Hypothalamus (tissue), 51 donors: ENCODE measurements at places on chromosomes 4 and X.

DNA sequence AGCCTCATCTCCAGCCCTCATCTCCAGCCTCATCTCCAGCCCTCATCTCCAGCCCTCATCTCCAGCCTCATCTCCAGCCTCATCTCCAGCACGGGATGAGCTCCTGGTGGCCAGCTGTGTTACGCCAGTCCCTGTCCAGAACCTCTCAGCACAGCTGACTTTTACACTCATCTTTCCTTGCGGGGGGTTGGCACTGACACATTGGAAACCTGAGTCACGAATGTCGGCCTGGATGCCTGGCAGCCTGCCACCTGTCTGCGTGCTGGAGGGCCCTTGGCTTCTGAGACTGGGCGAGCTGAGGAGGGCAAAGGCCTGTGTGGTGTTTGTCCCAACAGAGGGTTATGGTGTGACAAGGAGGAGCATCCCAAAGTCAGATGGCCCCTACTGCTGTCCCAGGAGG lies 66.1 kb upstream of the HGFAC start:
- DNase-seq, result no peak

DNA sequence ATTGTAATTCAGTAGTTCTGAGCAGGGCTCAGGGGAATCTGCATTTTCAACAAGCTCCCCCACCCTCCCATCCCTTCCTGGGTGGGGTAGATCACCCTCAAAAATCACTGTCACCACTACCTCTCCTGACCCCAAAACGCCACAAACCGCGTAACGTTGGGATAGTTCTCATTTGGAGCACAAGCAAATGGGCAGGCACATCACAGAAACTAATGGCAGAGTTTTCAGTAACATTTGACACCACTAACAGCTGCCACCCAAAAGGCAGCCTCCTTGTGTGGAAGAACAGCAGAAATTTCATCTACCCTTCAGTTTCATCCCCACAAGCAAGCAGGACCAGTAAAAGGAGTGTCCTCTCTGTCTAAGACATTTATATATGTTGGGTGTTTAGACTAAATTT lies 132.7 kb downstream of the PALLD start:
- no peak for DNase-seq

GRCh38 chr4:70505151-70505748 lies 13.1 kb upstream of the AMTN start:
- peak; percentile 0 for DNase-seq

GRCh38 chr4:102022343-102022742 lies 231.8 kb downstream of the BANK1 start:
- no peak for DNase-seq

DNA sequence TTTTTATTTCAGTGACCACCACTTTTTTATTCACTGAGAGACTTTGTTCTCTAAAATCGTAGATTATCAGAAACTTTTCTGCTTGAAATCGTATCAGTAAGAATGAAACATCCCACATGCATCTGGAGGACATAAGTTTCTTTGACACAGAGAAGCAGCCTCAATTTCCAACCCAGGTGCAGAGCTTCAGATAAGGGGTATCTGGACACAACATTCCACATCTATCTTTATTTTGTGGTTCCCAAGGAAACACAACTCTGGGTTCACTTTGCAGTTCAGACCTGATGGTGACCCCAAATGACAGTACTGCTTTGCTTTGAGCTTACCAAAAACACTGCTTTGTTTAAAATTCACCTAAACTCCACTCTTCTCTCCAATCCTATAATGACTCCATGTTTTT lies 1.3 kb upstream of the CLCN5 start:
- no peak for DNase-seq

GRCh38 chrX:135892781-135893180 lies 463 bp downstream of the CT45A10 start:
- DNase-seq, result no peak

DNA sequence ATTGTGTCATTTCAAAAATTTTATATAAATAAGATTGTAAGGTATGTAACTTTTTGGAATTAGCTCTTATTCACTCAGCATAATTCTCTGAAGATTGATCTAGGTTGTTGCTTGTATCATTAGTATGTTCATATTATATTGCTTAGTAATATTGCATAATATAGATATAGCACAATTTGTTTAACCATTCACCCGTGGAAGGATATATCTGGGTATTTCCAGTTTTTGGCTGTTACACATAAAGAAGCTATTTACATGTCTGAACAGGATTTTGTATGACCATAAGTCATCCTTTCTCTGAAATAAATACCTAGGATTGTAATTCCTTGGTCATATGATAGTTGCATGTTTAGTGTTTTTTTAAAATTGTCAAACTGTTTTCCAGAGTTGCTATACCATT lies 82.5 kb downstream of the CPEB2 start:
- no peak for DNase-seq

- no peak for DNase-seq
Observed at GRCh38 chr4:9937078-9937477, 84.2 kb downstream of the SLC2A9 start.

DNA sequence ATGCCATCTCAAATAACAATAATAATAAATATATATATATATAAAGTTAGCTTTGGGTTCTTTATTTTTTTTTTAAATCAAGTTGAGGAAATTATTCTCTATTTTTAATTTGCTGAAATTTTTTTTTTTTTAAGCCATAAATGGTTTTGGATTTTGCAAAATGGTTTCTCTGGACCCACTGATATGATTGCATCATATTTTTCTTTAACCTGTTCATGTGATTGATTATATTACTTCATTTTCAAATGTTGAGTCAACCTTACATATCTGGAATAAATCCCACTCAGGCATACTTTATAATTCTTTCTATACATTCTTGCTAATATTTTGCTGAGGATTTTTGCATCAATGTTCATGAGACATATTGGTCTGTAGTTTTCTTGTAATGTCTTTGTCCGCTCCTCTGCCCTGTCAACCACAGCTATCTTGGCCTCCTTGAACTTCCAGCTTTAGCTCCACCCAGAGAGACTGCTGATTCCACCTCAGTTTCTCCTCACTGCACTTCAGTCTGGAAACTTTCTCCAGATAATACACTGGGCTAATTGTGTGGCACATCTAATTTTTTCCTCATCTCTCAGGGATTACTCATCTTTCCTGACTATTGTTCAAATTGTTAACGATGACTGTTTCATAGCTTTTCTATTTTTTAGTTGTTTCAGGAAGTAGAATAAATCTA lies 160.9 kb upstream of the GIMD1 start:
- DNase-seq, result no peak
